ENCODE measurements at places on chromosomes 1 and 21.

DNA sequence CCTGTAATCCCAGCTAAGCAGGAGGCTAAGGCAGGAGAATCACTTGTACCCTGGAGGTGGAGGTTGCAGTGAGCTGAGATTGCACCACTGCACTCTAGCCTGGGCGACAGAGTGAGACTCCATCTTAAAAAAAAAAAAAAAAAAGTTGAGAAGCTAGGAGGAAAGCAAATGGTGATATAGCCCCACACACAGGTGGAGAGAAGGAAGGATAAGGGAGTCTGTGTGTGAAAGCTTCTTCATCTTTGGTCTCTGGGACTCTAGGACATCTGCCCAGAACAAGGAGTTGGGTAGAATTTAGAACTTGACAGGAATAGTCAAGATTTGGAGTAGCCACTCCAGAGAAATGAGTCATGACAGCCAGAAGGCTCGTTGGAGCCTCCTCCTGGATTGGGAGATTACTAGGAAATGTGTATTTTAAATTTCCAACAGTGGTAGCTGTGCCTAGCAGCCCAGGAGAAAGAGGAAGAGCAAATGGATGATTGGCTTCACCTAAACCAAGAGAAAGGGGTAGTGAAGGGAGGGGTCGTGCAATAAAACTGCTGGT lies 19.9 kb downstream of the NPL start:
- ATAC-seq: no peak

DNA sequence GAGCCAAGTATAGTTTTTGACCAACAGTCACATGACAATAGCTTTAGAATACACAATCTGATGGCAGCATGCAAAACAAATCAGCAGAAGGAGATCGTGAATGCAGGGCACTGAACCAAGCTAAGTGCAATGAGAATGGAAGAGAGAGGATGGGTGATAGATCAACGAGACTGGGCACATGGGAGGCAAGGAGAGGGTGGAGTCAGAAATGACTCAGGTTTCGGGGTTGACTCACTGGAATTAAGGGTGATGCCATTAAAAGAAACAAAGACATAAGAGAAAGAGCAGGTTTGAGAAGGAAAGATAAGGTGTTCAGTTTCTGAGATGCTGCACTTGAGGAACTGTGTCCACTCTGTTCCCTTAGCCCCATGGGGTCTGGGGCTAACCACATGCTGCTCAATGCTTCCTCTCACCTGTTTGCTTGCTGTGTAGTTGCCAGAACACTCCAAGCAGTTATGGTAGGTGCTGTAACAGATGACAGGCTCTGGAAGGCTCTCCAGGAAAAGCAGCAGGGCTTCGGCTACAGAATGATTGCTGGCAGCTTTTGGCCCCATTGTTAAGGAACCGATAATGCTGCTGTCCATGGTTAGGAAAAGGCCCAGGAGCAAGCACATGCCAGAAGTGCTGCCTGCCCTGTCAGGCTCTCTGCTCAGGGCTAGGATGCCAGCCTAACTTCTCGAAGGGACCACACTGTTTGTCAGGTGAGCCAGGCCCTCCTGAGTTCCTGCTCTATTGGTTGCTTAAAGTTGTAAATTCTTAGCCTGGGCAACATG lies 6.1 kb upstream of the MTF1 start:
- no peak for ATAC-seq

DNA sequence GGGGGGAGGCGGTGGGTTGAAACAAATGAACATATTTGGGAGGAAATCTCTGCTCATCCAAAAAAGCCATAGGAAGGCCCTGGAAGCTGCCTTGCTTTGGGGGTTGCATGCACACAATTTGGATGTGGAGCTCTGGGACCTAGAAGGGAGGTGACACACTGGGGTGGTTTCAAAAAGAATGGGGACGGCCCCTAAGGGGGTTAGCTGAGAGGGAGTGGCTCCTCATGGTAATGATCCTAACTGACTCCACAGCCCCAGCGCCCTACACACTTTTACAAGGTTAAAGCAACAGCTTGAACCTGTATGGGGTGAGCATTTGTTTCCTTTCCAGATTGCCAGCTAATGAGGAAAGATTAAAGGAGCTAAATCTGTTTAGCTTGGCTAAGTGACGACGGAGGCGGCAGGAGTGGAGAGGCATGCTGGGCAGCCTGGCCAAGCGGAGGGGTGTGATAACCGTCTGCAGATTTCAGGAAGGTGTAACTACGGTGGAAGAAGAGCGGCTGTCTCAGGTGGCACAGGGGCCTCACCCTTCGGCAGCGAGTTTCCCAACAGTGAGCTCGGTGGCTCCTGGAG lies 107.3 kb downstream of the RNF220 start:
- ATAC-seq: no peak

DNA sequence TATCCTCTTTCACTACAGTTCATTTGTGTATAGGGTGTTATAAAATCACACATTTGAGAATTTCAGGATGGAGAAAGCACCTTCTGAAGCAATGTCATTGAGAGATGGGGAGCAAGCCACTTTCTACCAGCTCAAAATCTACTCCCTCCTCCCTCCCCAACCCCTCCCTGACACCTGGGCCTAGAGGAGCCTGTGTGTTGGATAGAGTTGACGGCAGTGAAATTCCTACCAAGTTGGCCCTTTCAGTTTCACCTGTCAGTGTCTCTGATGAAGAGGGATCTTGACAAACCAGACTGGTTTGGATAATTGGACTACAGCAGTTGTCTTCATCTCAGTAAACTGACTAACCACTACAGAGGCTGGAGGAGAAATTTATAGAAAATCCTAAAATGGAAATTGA lies 125.0 kb upstream of the HOOK1 start:
- ATAC-seq: no peak

DNA sequence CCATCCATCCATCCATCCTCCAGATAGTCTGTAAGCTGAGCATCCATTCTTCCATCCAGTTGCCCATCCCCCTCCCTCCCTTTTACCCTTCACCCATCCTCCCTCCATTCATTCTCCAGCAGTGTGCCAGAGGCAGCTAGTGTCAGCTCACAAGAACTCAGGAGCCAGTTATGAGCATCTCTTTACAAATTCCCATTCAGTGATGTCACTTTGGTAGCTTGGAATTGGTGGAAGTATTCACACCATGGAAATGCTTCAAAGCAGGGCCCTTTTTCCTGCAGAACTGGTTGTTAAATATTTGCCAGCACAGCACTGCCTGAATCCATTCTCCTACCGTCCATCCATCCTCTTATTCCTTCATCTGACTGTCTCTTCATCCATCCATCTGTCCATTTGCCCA lies 72.5 kb downstream of the ARHGEF10L start:
- no peak for ATAC-seq

- peak; percentile 76 for ATAC-seq
Measured at GRCh38 chr1:182350839-182351238, 40.8 kb downstream of the GLUL start.

- no peak for ATAC-seq
Measured at GRCh38 chr1:41742219-41742618, 176.5 kb downstream of the HIVEP3 start.

DNA sequence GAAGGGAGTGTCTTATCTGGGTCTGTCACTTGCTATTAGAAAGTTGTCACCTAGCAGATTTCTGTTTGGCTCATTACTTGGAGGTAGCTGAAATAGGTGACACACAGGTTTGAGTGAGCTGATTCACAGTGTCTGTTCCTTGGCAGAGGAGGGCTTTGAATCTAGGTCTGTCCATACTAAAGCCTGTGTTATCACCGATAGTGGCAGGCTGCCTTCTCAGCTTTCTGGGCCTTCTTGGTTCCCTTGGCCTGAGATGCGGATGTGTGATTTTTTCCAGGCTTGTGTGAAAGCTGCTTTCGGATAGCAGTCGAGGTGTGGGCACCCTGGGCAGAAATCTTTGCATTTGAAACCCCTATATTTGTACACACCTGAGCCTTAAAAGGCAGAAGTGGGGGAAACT lies 73.9 kb downstream of the ACTL8 start:
- ATAC-seq: no peak

DNA sequence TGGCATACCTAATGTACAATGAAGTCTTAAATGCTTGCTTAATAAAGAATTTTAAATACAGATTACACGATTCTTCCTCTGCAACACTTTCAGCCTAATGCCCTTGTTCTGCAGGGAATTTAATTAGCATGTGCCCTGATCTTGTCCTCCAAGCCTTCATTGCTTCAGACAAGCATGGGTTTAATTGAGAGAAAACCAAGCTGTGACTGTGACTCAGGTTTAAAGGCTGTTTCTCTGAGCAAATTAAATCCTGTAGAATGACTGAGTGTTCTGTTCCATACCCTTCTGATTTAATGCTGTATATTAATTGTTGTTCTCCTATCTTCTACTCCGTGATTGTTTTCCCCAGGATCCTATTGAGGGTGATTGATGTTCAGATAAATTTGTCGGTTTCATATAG lies 269.0 kb upstream of the PRMT6 start:
- no peak for ATAC-seq

- ATAC-seq: no peak
Measured at GRCh38 chr1:8421721-8422120, 103.8 kb downstream of the SLC45A1 start.

DNA sequence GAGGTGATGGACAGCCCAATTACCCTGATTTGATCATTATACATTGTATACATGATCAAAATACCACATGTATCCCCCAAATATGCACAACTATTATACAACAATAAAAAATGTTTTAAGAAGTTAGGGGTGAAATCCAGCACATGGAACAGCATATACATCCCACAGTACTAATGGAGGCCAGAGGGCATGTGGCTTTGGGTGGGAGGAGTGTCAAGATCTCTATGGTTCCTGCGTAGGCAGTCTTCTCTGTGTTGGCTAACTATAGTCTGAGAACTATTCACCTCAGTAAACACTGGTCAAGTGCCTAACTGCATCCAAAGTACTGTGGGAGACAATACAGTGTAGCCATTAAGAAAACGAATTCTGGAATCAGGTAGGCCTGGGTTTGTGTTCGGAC lies 74.1 kb downstream of the GADD45A start:
- no peak for ATAC-seq

DNA sequence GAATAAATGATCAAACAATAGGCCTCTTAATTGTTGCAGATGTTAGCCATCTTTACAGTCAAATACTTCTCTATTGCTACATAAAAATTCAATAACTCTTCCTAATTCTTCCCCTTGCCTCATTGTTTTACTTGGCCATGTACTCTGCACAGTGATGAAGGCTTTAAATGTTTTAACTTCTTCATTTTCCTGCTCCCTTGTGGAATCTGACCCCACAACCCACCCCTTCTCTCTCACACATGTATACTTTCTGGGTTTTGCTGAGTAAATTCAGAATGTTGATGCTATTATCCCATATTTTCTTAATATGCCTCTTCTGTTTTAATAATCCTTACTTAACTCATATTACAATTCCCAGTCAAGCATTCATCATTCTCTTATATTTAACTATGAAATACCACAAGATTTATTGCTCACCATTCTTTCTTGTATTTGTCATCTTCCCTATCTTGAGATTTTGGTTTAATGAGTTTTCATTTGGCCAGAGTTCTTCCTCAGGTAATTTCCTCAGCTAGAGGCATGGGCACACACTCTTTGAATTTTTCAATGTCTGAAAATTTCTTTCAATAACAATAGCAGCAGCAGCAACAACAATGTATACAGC lies 327.8 kb upstream of the USP24 start:
- ATAC-seq: no peak

DNA sequence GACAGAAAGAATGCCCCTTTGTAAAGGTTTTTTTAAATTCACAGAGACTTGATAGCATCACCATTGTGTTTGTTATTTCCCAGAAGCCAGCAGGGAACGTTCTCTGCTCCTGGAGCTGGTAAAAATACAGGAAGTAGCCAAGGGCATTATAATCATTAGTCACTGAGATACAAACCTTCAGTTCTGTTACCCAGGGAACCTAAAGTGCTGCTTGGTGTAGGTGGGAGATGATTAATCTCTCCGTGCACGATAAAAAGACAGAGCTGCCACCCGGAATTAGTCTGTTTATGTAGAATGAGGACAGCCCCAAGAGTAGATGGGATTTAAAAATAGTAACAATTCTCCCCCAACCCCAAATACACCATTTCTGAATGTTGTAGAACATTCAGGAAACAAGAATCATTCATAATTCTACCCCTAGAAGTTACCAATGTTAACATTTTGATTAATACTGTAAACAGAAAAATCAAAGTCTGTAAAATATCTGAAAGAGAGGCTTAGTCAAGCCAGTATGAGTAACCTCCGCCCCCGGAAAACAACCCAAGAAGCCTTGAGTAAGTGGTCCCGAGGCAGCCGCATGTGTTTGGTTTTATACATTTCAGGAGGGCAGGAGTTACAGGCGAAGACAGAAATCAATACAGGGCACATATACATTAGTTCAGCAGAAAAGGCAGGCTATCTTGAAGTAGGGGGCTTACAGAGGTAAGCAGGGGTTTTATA lies 45.3 kb upstream of the CTBS start:
- ATAC-seq: no peak

- ATAC-seq: no peak
Measured at GRCh38 chr1:167161242-167161641, 59.4 kb upstream of the POU2F1 start.

DNA sequence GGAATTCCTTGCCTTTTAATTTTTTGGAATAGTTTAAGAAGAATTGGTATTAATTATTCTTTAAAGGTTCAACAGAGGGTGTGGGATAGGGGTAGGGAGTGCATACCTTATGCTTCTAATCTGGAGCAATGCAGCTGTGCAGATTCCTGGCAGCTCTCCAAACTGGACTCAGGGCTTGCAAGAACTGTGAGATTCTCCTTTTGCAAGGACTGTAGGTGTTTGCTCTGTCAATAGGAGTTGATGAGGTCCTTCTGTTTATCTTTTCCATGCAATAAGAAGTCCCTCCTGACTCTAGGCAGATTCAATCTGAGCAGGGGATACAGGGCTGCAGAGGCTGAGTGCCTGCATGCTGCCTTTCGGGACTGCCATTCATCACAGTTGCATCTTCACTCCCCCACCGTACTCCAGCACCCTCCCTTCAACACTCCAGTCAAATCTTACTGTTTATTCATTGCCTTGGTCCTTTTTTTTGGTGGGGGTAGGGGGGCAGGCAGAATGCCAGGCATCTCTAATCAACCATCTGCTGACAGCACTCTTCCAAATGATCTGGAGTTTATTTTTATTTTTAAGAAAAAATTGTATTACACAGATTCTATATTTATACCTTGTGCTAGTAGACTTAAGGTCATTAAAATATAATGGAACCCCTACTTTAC lies 122.3 kb downstream of the DISC1 start:
- no peak for ATAC-seq

- ATAC-seq: no peak
Measured at GRCh38 chr1:216832192-216832591, 109.0 kb upstream of the ESRRG start.

- no peak for ATAC-seq
Measured at GRCh38 chr1:177281901-177282300, 111.1 kb downstream of the BRINP2 start.

- no peak for ATAC-seq
Measured at GRCh38 chr21:46477765-46478164, 19.1 kb downstream of the DIP2A start.

GRCh38 chr1:101030881-101031280 lies 5.3 kb upstream of the DPH5 start:
- ATAC-seq: no peak

- no peak for ATAC-seq
Measured at GRCh38 chr21:45918835-45919447, 62.6 kb upstream of the COL6A1 start.

DNA sequence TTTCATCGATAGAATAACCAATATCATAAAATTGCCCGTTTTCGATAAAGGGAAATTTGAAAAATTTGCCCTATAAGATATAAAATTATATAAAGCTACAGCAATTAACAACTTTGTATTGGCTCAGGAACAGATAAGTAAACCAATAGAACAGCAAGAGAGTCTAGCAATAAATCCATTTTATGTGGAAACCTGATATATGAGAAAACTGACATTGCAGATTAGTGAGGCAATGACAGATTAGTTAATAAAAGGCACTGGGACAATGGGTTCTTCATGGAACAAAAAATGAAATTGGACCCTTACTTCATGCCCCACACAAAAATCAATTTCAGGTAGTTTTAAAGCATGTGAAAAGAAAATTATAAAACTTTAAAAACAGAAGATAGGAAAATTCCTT lies 169.9 kb upstream of the ST6GALNAC5 start:
- ATAC-seq: no peak
